ENCODE measurements at places on chromosomes 1 and 21. TPM values are rescaled to one million over a fixed set of nuclear protein-coding genes. Genes with fewer than 3 reads are reported as not detected.

- DNase-seq, result no peak
Measured at GRCh38 chr1:86916752-86917151, 2.3 kb downstream of the HS2ST1 start.

GRCh38 chr21:44612029-44612486, at the start of gene KRTAP10-8:
KRTAP10-8 (plus strand) TSS chr21:44612079; CDS start chr21:44612101, 22 bp downstream.
- no peak for DNase-seq

DNA sequence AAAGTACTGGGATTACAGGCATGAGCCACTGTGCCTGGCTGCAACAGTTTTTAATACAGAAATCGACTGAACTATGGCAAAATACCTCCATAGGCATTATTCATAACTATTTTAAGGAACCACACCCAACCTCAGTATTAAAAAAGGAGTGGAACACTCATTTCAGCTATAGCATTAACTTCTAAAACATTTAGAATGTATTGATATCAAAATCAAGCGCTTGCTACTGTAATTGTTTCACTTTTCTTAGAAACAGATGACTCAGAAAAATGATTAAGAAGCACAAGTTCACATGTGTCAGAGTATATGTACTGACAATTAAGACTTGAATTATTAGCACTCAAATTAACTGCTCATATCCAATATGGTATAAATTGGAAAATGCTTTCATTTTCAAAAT, 15.1 kb downstream of the AIDA start:
- DNase-seq, result peak; percentile 2

KCNN3 gene
- 0.99 TPM for total RNA-seq

DNA sequence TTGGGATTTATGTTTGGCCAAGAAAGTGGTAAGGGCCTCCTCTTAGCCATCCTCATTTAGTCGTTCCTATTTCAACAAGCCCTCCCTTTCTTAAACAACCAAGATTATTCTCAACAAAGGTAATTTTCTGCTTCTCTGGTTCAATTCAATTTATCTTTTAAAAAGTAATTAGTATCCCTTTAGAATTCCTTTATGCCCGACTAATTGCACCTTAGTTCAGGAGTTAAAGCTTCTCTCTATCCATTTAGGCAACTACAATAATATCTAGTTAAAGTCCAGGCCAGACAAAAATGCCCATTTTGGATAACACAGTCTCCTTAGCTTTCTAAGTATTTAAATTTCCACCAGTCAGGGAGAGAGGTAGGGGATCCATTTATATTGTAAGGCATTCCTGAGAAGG, 136.7 kb upstream of the MAGI3 start:
- DNase-seq, result no peak

MAP3K21 gene
- 0.44 TPM for total RNA-seq

- DNase-seq, result no peak
Measured at GRCh38 chr1:229643996-229644745, 18.1 kb downstream of the URB2 start.

- DNase-seq, result no peak
Measured at GRCh38 chr1:64061430-64062104, 141.9 kb upstream of the UBE2U start.

DNA sequence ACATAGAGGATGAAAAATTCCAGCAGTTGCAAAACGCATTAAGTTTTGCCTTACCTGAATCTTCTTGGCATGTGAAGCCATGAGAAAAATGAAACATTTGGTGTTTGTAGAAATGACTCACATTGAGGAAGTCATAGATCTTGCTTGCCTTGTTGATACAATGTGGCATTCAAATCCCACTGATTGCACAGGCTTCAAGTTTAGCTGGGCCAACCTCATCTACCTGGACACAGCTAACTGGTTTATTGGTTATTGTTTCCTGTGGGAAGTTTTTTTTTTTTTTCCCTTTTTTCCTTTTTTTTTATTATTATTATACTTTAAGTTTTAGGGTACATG, 168.9 kb upstream of the C21orf91 start:
- no peak for DNase-seq

SLC9C2 gene
- not detected for total RNA-seq

TNFRSF18 gene
- total RNA-seq, result 0.22 TPM

- peak; percentile 68 for DNase-seq
Measured at GRCh38 chr1:111441573-111442192, 7.4 kb downstream of the WDR77 start.

- no peak for DNase-seq
Measured at GRCh38 chr1:99531578-99532275, 114.2 kb upstream of the PALMD start.

All from lung microvascular endothelial cell (primary cell).